ENCODE measurements at places on chromosomes 11 and 22.

DNA sequence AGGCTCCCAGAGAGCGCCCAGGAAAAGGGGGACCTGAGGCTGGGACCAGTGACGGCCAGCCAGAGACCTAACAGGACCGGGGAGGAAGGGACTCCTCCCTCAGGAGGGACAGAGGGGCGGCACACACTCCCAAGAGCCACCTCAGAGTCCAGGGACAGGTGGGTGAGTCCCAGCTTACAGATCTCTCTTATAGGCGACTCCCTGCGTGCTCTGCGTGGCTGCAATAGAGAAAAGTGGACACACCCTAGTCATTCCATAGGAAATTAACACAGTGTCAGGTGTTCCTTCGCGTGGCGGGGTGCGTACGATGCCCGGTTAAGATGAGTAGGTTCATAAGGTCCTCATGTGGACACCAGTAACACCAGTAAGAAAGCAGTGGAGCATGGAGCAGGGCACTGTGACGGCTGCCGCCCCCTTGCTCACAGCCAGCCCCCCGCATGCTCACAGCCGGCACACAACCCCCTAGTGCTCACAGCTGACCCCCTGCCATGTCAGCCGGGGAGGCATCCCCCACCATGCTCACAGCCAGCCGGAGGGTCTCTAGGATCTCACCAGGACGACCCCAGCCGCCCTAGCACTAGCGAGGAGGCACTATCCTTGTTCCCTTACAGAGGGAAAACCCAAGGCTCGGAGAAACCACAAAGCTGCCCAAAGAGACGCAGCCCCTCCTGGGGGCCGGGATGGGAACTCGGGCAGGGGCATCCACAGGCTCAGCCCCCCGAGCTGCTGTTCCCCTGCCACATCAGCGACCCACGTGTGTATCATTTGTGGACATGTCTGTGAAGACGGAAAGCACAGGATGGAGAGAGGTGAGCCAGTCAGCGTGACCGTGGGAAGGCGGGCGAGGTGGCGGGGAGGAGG, 426.8 kb downstream of the TBC1D22A start:
- no peak for DNase-seq

GRCh38 chr22:16824716-16825687, at the start of gene XKR3:
Gene XKR3 (minus strand): TSS chr22:16825411. CDS start chr22:16808073, 17,338 bp downstream.
- DNase-seq = no peak

- DNase-seq = no peak
These were observed 116.1 kb downstream of the UVRAG start for GRCh38 chr11:75931124-75931523.

DNA sequence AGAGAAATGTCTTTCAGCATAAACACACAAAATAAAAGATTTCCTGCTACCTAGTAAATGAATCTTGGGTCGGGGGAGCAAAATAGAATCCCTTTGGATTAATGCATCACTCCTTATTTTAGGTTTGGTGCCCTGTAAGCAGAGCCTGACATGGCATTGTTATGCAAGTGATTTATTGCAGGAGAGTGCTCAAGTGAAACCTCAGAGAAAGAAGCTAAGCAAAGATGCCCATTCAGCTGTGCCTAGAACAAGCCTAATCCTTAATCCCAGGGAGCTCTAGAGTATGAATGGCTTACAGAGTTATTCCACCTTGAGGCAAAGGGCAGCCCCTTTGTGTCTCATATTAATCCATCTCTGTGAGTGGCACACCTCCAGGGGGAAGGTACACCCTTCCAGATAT, 21.1 kb downstream of the C11orf87 start:
- no peak for DNase-seq

DNA sequence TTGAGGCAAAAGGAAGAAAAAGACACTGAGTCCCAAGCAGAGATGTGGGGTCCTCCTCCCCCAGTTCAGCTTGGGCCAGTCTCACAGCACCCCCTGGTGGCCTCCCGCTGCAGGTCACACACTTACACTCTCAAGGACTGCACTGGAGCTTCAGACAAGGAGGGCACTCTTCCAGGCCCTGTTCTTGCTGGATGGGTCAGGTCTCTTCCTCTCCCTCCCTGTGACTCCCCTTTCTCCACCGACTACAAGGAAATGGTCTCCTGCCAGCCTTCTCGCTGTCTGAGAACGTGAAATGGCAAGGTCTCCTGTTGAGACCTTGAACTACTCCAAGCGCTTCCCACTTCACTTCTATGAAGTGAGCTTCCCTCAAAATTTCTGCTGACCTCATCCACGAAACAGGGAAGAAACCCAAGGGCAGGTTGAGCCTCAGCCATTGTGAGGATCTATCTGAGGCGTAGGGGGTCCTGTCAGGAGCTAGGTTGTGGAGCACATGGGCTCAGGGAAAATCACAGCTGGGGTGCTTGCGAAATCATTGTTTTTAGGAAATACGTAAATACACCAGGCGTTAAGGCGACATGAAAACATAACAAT, 11.2 kb upstream of the IGLL1 start:
- no peak for DNase-seq

- no peak for DNase-seq
These were observed 7.3 kb downstream of the ZDHHC8 start for GRCh38 chr22:20138868-20139267.

DNA sequence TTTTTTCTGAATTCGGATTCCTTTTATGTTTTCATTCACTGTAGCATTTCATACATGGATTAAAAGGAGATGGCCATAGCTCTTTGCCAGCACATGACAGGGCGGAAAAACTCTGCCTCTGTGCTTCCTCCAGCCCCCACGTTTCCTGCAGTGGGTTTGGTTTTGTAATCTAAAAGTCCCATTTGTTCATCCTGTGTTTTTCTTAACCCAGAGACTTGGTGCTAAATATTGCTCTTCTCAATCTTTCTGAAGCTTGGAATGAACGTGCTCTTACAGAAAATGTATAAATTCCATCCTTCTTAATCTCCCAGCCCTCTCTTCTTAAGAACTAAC, 89.9 kb downstream of the PPP6R3 start:
- no peak for DNase-seq

- no peak for DNase-seq
These were observed 26.9 kb downstream of the SLC6A5 start for GRCh38 chr11:20626279-20626678.

- DNase-seq = no peak
These were observed 157.8 kb upstream of the GRK3 start for GRCh38 chr22:25406510-25407210.

DNA sequence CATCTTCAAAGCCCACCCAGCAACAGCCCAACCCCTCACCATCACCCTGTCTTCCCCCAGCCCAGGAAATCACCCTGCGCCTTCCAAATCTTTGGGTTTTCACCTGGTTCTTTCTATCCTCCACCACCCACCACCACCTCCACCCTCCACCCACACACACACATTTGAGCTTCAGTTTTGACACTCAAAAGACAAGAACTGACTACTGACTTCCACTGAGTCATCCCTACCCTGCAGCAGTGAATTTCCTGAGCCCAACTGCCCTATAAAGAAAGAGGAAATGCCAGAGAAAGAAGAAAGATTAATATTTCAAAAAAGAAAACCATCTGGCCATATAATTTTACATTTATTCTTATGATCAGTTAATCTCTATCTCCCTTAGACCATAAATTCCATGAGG, 137.5 kb downstream of the CHST1 start:
- DNase-seq = no peak

- DNase-seq = no peak
These were observed 80.2 kb downstream of the CCDC34 start for GRCh38 chr11:27282806-27283205.

DNA sequence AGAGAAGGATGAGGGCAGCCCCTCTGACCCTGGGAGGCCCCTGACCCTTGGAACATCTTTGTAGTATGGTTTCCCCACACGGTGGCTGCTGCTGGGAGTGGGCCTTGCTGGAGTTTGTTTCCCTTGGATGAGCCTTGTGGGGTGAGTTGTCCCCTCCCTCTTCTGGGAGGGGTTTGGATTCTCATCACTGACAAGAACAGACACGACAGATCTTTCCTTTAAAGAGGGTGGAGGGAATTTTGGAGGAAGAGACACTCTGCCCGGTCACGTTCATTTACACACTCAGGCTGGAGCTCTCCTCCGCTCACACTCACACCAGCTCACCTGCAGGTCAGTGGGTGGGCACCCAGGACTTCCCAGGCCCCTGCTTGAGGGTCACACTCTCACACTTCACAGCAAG, 31.7 kb downstream of the POU2F3 start:
- DNase-seq = no peak

GRCh38 chr11:63765688-63766241, 2.8 kb downstream of the ZFTA start:
- no peak for DNase-seq

DNA sequence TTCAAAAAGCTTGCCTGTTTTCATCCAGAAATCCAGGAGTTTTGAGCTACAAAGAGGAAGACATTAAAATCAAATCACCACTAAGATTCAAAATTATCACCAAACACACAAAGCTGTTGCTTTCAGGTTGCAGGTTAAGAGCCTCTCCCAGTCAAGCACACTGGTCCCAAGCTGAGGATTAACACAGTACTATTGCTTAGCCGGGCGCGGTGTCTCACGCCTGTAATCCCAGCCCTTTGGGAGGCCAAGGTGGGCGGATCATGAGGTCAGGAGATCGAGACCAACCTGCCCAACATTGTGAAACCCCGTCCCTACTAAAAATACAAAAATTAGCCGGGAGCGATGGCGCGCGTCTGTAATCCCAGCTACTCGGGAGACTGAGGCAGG, 1165.1 kb downstream of the LRRC4C start:
- no peak for DNase-seq

DNA sequence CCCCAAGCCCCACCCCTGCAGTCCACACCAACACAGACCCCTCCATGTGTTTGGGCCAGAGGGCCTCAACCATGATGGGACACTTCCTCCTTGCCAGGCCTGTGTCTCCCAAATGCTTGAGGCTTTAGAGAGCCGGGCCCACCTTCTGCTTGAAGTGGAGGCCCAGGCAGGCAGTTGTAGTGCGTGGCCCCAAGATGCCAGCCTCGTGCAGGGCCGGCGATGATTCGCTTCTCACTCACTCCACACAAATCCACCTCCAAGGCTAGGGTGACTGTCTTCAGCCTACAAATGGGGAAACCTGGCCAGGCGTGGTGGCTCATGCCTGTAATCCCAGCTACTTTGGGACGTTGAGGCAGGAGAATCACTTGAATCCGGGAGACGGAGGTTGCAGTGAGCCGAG, 5.7 kb downstream of the PRR5 start:
- no peak for DNase-seq

DNA sequence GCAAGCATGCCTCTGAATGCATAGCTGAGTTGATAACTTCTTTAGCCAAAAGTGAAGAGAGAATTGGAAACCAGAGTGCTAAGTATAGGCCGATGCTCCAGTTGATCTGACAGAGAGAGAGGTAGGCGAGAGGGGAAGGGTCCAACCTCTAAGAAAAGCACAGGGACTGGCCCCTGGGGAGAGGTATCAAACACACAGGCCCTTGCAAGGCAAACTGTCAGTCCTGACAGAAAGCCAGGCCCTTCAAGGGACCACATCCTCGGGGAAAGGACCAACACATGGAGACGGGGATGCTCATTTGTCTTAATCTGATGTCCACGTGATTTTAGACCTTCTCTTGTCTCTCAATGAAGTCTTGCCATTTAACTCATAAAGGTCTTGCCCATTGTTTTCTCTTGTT, 43.9 kb upstream of the SPATA19 start:
- no peak for DNase-seq

DNA sequence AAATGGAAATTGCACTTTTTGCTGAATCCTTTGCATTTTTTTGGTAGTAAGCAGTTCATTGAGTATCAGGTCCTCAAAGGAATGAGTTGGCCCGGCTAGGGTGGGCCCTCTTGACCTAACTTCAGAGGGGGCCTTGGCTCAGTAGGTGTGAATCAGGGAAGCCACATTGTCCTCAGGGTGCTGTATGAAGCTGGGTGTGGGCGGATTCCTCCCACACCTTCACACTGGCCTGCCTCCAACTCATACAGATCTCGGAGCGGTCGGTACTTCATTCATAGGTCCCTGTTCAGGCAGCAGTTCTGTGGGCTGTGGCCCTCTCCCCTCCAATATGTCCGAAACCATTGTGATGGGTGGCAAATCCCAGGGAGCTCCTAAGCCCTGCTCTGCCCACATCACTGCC, 47.4 kb upstream of the OR4B1 start:
- DNase-seq = no peak

DNA sequence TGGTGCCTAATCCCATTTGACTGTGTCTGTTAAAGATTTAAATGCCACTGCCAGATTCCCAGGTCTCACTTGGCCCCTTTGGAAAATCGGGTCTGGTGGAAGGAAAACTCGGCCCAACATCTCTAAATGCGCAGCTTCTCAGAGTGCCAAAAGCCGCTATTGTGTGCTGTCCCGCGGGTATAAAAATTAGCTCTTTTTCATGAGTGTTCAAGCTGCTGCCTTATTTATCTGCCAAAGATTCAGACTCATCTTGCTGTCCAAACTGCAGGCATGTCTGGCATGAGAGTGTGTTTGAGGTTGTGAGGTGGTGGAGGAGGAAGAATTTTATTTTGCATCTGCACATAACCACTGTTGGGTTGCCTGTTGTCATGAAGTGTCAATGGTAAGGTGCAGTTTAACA, 91.4 kb downstream of the NELL1 start:
- no peak for DNase-seq

DNA sequence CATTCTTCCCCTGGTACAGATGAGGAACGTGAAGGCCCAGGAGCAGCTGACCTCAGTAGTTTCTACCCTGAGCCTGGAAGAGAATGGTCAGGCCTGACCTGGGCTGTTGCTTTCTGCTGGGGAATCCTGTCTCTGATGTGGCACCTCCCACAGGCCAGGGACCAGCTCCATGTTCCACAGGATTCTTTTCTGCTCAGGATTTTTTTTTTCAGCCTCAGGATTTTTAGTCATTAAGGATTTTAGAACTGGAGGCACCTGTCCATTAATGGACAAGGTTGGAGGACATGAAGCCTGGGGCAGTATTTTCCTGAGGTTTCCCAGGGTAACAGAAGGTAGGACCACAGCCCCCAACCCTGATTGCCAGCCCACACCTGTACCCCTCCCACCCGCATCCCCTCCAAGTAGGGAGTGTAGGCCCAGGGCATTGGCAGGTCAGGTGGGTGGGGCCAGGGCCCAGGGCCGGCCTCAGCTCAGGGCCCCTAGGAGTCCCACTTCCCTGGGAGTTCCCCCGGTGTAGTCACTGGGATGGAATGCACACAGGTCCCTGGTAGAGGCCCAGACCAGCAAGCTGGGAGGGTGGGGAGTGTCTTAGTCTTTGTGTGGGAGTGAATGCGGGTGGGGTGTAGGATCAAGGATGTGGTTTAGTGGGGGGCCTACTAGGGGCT, 16.1 kb downstream of the BIK start:
- DNase-seq = peak; percentile 29

DNA sequence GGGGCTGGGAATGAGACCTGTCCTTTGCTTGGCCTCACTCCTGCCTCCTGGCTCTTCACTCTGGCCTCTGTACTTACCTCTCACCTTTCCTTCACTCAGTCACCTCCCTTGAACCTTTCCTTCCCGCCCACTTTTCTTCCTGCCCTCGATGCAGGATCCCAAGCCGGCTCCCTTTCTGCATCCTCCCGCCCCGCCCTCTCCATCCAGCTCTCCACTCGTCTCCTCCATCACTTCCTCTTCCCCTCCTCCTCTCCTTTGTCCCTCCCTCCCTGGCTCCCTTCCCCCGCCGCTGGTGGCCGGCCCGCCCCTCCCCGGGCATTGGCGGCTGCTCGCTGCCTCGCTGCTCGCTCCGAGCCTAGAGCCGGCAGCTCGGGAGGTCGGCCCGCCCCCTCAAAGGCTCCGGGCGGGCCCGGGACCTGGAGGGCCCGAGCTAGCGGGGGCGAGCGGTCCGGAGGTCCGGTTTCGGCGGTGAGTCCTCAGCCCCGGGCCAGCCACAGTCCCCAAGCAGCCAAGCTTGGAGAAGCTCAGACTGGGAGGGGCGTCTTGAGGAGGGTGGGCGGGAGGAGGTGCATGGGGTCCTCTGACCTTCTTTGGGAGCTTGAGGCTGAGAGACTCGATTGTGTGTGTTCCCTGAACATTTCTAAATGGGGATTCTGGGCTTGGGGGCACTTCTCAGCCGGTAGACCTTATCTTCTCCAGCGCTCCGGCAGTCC, 13.8 kb downstream of the PHLDB1 start:
- peak; percentile 70 for DNase-seq
